ENCODE measurements at places on chromosomes 3 and 15.

- DNase-seq = no peak
These were observed 3.4 kb downstream of the TMCC1 start for GRCh38 chr3:129890125-129890524.

DNA sequence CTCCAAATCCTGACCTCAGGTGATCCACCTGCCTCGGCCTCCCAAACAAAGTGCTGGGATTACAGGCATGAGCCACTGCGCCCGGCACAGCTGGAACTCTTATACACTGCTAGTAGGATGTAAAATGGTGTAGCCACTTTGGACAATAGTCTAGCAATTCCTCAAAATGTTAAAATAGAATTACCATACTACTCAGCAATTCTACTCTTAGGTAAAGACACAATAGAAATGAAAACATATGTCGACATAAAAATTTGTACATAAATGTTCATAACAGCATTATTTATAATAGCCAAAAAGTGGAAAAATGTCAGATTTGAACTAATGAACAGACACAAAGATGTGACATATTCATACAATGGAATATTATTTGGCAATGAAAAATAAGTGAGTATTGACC is 33.4 kb downstream of the RAD18 start:
- DNase-seq = no peak

DNA sequence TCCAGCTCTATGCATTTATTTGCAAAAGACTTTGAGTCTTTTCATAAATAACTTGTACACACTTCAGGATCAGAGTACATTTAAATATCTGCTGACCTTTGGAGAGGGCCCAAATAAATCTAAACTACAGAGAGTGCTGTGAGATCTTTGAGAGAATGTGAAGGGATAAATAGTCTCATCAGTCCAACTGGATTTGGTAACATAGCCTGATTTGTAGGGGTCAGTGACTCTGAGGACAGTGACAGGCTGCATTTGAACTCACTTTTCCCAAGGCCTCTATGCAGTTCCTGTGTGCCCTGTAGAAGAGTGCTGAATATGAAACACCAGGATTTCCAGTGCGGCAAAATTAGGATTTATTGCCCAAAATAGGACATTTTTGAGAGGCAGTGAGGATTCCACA is 136.2 kb downstream of the ZPLD1 start:
- no peak for DNase-seq

DNA sequence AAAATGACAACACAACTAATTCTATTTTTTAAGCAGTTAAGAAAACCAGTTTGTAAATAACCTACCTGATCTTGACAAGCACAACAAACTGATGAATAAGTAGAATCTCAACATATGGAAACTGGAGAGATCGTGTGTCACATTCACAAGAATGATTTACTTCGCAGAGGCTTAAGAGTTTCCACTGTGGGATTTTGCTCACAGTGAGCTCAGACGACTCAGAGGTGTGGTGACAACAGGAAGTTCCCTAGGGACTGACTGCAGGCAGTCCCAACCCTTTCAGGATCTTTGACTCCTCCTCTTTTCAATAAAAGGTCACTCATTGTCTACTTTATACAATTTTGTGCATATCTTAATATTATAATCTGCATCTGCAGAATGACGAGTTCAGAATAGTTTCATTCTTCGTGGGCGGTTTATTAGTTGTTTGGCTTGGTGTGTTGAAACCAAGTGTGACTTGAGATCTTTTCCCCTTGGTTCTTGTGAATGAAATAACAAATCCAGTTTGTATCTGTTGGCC is at the start of gene LIPH:
Gene LIPH (minus strand): TSS at position 231 of the 520 bp plus-strand sequence. CDS start 117 bp downstream, at position 114.
- DNase-seq = no peak

- DNase-seq = no peak
These were observed 252.4 kb upstream of the HES1 start for GRCh38 chr3:193883551-193883950.

DNA sequence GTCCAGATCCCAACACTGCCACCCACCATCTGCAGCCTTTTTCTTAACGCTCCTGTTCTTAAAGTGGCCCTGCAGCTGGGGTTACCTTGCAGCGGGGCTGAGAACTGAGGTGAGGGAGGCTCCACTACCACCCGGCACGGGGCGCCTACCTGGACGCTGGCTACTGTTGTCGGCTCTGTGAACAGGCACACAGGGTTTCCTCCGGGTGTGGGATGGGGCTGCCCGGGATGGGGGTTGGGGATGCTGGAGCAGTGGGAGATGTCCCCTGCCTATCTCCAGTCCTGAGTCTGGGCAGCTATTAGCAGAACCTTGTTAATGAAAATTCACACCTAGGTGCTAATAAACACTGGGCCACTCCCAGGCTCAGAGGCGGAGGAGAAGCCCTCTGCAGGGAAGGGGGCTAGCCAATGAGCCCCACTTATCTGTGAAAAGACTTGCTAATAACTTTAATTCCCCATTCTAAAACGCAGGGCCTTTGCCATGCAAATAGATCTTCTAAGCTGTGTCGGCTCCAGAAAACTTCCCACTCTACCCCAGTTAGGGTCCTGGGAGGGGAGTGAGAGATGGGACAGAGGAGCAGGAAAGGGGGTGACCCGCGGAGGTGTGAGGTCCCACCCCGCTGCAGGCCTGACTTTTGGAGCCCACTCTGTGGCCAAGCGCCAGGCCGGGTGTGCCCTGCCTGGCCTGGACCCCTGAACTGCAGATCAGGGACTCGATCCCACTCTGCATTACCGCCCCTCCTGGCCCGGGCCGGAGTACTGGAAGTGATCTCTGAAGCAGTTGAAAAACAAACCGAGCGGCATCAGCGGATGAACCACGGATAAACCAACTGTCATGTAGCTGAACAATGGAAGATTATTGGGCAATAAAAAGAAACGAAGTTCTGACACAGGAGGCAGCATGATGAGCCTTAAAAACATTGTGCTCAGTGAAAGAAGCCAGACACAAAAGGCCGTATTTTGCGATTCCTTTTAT is 3.1 kb downstream of the MESP1 start:
- DNase-seq = no peak

GRCh38 chr15:35540021-35540420 is 5.9 kb downstream of the DPH6 start:
- DNase-seq = no peak

Measured in stimulated activated CD4-positive, alpha-beta T cell treated with anti-CD3 and anti-CD28 coated beads, Interleukin-4, amount 100 ng/mL, for 1 hour (primary cell).